Daoy (cell line): ENCODE measurements at places on chromosomes 2 and 18.
A peak's percentile ranks its signal among the peaks of the same experiment; 100 is the strongest.

DNA sequence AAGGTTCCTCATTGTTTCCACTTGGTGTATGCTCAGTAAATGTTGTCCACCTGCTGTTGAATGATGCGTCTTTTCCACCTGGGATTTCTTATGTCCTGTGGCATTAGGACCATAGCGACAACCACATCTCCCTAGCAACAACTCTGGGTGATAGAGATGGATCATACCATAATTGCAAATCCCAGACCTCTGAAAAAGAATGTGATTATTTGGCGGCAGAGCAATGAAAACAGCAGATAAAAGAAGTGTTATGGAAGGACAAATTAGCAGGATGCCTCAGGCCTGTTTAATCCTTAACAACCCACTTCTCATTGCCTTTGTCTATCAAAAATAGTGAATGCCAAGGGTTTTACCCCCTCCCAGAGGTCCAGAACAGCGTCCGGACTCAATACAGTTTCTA is 278.9 kb downstream of the TSN start:
- DNase-seq: no peak

GRCh38 chr18:49563130-49563540 is 1.3 kb downstream of the LIPG start:
- DNase-seq: peak; percentile 25

DNA sequence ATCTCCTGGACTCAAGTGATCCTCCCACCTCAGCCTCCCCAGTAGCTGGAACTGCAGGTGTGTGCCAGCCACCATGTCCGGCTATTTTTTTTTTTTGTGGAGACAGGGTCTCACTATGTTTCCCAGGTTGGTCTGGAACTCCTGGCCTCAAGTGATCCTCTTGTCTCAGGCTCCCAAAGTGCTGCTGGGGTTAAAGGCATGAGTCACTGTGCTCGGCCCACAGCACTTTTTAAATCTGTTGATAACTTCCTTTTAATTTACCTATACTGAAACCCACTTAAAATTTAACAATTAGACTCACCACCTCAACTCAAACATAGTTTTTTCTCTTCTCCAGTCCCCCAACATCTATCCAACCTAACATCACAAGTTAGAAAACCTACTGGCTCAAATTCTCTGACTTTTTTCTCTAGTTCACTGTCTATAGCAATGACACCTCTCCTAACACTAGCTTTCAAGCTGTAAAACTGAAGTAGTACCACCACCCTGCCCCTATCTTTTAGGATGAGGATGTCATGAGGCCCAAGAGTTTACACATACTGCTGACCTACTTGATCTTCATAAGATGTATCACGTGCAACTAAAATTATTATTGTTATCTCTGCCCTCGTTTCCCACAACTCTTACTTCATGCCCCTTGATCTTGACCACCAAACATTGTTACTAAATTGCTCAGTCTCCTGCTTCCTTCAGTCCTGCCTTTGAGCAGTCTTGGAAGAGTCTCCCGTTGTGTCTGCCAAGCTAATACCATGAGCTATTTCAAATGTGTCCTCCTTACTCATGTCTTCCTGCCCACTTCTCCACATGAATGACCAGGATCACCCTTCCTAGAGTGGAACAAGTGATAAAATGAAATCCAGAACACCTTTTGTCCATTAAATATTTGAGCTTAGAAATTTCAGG is 142.3 kb upstream of the ZFP36L2 start:
- DNase-seq: no peak

GRCh38 chr2:207901401-207901800 is 123.9 kb downstream of the PLEKHM3 start:
- DNase-seq: no peak

GRCh38 chr18:60662491-60662890 is 289.9 kb upstream of the MC4R start:
- peak; percentile 6 for DNase-seq
